ENCODE measurements at places on chromosomes 7 and 10.

GRCh38 chr10:10605551-10606081 is 412.1 kb upstream of the CELF2 start:
- no peak for DNase-seq

GRCh38 chr7:88254721-88255424 is 35.0 kb upstream of the SRI start:
- no peak for DNase-seq

DNA sequence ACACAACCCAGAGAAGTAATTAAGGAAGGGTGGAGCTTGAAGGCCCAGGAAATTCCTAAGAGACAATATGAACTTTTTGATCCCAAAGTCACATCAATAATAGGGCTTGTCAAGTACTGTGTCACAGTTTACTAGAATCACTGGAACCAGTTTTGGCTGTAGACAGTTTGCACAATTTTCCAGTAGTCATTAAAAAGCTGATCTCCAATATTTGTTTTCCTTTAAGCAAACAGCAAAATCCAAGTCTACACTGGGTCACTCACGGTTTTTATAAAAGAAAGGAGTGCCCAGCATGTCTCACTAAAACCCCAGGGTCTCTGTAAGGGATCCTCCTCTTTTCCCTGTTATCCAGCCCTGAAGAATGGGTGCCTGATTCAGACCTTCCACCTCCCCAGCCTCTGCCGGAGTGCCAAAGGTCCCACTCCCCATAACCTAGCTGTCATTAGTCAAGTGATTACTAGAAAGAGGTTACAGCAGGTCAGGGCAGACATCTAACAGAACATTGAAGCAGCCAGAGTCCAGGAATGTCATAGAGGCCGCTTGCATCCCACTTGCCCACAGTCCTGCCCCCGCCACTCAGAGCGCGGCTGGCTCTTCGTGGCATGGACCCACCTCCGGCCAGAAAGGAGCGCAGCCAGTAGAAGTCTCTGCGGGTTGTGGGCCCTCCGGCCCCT is 552 bp downstream of the SLC25A16 start:
- no peak for DNase-seq

GRCh38 chr7:77320137-77320536 is 96.0 kb downstream of the GSAP start:
- no peak for DNase-seq

DNA sequence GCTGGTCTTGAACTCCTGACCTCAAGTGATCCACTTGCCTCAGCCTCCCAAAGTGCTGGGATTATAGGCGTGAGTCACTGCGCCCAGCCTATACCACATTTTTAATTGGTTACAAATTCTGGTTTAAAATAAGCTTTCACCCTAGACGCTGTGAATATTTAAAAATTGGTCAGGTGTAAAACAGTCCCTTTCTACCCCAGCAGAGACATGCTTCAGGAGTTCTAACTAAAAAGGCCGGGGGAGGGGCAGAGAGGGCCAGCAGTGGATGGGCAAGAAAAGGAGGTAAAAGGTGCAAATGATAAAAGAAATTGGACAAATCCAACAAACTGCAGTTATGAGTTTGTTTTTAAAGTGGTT is 70.0 kb downstream of the WAPL start:
- no peak for DNase-seq

GRCh38 chr7:20798694-20799121 is 12.0 kb upstream of the SP8 start:
- no peak for DNase-seq

GRCh38 chr10:99533496-99534449 is 1.0 kb downstream of the NKX2-3 start:
- DNase-seq: no peak

DNA sequence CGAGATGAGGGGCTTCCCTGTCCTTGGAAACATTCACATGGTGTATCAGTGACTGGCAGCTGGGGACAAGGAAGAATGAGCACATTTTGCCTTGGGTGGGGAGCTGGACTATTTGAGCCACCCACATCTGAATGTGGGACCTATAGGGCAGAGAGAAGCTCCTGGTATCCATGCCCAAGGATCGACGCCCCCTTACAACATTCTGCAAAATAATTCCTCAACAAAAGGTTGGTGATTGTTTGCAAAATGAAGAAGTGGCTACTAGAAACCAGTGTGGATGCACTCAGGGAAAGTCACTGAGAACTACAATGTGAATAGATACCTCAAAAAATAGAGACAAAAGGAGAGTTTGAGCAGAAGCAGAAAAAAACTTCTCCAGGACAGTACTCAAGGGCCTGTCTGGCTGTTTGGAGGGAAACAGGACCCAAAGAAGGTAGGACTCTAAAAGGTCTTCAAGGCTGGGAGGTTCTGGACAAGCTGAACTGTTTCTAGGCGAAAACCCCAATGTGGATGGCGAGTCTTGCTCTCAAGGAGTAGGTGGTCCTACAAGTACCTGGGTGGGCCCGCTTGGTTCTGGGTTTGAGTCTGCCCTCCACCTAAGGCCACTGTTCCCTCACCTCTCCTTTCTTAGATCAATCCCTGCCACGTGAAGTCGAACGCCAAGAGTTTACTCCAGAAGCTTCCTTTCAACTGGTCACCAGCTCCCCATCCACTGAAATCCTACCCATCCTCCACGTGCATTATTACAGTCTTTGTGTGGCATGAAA is 125.0 kb upstream of the ZNF746 start:
- no peak for DNase-seq

GRCh38 chr10:110401401-110402076 is 96.2 kb upstream of the DUSP5 start:
- DNase-seq: no peak
